ENCODE measurements at places on chromosomes 5 and 9.

DNA sequence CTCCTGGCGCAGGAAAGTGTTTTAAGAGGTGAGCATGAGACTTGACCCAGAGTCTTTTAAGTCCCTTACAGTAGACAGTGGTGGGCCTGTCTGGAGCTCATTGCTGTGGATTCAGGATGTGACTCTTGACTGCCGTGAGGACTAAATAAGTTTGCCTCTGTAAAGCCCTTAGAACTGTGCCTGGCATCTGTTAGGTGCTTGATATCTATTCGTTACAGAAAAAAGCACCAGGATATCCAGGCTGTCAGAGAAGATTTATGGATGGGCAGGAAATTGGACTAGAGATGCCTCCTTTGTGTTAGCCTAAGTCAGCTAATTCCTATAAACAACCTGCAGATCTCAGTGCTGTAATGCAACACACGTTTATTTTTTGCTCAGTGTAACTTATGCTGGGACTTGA lies 12.6 kb downstream of the ERGIC1 start:
- no peak for DNase-seq

DNA sequence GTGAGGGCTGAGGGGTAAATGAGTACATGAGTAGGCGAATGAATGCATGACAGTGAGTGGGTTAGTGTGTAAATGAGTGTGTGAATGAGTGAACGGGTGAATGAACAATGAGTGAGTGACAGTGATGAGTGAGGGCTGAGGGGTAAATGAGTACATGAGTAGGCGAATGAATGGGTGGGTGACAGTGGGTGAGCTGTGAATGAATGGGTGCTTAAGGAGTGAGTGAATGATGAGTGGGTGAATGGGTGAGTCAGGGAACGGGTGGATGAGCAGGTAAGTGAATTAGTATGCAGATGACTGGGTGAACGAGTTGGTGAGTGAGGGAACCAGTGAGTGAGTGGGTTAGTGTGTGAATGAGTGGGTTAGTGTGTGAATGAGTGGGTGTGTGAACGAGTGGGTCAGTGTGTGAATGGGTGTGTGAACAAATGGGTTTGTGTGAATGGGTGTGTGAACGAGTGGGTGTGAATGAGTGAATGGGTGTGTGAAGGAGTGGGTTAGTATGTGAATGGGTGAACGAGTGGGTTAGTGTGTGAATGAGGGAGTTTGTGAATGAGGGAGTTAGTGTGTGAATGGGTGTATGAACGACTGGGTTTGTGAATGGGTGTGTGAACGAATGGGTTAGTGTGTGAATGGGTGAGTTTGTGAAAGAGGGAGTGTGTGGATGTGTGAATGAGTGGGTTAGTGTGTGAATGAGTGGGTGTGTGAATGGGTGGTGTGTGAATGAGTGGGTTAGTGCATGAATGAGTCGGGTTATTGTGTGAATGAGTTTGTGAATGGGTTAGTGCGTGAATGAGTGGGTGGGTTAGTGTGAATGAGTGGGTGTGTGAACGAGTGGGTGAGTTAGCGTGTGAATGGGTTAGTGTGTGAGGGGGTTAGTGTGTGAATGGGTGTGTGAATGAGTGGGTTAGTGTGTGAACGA lies 32.9 kb downstream of the NKD2 start:
- no peak for DNase-seq

DNA sequence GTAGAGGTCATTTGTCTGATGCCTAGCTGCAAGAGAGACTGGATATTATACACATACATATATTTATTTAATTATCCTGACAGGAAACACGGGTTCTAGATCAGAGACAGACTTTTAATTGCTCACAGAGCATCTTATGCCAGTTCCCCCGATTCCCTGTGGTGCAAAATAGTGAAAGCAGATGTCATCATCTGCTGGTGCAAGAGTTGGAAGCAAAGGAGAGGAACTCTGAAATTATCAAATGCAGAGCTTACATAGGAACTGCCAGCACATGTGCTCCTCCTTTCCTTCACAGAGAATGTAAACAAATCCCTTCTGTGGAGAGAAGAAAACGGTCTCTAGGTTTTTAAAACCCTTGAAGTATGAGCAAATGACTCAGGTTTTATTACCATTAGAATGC lies 69.3 kb downstream of the DTWD2 start:
- DNase-seq = no peak

DNA sequence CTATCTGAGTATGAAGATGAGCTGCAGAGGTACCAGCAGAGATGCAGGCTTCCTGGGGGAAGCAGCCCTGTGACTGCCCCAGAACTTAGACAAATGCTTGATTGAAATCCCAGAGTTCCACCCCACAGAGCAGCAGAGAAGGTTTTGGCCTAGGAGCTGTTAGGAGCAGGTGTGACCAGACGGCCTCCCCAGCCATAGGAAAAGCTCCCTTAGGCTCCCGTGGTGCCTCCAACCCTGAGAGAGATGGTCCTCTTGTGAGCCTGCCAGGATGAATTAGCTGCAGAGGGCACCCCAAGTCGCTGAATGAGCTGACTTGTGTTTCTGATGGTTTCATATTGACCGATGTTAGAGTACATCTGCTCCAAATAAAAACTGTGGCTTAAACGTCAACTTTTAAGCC lies 22.1 kb downstream of the NTRK2 start:
- DNase-seq = no peak

GRCh38 chr5:64532657-64533056 lies 26.8 kb downstream of the RGS7BP start:
- no peak for DNase-seq

All from stimulated activated CD4-positive, alpha-beta T cell treated with anti-CD3 and anti-CD28 coated beads, Interleukin-12 subunit alpha, Interleukin-12 subunit beta, amount 100 ng/mL, for 4 hours (primary cell).